Endothelial cell (in vitro differentiated cells): ENCODE measurements at places on chromosomes 2 and 18.
A peak's percentile ranks its signal among the peaks of the same experiment; 100 is the strongest.

- DNase-seq: no peak
Observed at GRCh38 chr2:24957221-24957620, 14.5 kb downstream of the DNAJC27 start.

DNA sequence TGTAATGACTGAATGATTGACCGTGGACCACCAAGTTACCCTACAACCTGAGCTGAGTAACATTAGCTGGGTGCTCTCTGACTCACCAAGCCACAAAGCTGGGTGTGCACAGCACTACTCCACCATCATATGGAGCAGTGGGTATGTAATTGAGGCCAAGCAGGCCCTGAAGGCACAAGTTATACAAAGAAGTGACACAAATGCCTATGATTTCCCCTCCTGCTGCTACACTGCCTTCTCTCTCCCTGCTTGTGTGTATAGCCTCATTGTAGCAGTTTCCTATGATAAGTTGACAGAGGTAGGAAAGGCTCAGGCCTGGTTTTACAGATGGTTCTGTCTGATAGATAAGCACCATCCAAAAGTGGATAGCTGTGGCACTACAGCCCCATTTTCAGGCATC lies 1327.2 kb upstream of the DDX18 start:
- no peak for DNase-seq

DNA sequence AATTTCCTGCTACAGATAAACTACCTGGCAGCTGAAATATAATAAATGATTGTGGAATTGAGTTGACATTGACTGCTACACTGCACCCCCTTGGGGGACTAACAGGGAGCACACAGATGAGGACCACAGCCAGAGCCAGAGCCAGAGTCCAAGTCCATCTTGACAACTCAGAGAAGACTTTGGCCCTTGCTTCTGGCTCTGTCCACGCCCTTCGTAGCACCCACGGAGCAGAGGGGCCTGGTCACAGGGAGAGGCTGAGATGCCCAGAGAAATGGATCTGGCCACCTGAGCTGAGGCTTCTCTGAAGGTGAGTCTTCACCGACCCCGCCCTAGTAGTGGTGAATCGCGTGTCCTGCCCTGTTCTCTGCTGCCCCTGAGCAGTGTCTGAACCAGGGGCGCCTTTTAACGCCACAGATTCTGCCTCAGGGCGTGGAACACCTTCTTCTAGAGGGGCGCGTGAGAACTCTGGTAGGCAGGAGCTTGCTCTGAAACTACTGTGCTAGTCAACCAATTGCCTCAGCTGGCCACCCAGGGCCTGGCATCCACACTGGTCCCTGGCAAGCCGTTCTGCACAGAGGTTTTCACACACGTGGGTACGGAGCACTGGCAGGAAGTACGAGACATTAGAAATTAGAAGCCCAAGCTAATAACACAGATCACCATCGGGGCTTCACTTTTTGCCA lies 35.7 kb upstream of the MAT2A start:
- no peak for DNase-seq

GRCh38 chr18:22185771-22186386 lies 16.5 kb downstream of the GATA6 start:
- no peak for DNase-seq

DNA sequence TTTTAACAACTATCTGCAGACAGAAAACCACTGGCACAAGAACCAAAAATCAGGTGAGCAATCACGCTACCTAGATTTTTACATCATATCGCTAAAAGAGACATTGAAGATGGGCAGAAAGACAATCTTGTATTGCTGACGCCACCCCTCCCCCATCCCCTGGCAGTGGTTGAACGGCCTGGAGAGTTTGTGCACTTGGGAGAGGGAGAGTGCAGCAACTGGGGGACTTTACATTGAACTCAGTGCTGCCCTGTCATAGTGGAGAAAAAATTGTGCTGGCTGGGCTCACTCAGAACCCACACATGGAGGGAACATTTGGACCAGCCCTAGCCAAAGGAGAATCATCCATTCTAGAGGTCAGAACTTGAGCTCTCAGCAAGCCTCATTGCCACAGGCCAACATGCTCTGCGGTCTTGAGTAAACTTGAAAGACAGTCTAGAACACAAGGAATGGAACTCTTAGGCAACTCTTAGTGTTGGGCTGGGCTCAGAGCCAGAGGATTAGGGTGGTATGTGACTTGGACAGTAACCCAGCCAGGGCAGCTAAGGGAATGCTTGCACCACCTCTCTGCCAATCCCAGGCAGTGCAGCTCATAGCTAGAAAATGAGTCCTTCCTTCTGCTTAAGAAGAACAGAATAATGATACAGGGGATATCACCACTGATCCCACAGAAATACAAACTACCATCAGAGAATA lies 220.0 kb upstream of the CYP26B1 start:
- no peak for DNase-seq

DNA sequence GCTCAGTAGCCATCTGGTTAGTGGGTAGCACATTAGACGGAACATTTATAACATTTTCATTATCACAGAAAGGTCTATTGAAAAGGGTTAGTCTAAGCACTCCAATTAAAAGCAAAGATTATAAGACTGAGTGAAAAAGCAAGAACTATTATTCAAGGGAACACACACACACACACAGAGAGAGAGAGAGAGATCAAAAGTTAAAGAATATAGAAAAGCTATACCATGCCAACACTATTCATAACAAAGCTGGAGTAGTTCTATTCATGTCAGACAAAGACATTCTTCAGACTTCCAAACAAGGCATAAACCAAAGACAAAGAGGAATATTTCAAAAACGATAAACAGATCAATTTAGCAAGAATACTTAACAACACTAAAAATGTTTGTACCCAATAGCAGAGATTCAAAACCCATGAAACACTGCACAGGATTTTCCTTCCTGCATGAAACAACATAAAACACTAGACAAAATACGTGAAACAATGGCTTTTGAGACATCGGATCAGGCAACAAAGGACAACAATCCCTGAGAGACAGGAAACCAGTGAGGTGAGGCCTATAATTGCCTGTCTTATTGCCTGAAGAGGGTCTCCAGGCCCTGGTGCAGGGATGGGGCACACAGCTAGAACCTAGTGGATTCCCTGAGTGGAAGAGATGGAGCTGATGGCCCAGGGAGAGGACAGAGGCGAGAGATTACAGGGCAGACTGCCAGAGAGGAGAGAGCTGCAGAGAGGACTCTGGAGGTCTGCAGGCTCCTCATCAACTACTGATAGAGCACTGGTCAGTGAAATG lies 83.6 kb upstream of the NPAS2 start:
- DNase-seq: no peak

DNA sequence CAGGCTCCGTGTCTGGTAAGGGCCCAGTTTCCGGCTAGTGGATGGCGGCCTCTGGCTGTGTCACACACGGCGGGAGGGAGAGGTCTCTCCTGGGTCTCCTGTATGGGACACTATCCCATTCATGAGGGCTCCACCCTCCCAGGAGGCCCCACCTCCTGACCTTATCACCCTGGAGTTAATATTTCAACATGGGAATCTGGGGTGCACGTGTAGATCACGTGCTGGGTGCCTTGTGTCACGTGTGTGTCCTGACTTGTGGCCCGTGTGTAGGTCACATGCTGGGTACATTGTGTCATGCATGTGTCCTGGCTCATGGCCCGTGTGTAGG lies 9.9 kb downstream of the NEU4 start:
- DNase-seq: no peak

- no peak for DNase-seq
Observed at GRCh38 chr2:160156100-160156499, 44.0 kb downstream of the ITGB6 start.

DNA sequence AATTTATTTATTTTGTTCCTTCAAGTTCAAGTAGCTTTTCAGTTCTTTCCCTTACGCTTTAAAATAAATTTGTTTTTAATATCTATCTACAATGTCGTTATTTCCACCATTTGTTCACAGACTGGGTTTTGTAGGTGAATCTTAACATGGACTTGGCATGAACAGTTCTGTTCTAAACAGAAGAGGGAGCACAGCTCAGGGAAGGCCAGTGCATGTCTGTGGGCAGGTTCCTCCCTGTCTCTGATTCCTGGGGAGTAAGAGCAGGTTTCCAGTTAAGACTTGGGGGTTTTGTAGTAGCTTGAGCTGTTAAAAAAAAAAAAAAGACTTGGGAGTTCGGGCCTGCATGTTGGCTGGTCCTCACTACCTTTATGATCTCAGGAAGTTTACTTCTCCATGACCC lies 11.1 kb downstream of the TTL start:
- DNase-seq: no peak

GRCh38 chr2:84285056-84285747 lies 173.9 kb downstream of the SUCLG1 start:
- no peak for DNase-seq

DNA sequence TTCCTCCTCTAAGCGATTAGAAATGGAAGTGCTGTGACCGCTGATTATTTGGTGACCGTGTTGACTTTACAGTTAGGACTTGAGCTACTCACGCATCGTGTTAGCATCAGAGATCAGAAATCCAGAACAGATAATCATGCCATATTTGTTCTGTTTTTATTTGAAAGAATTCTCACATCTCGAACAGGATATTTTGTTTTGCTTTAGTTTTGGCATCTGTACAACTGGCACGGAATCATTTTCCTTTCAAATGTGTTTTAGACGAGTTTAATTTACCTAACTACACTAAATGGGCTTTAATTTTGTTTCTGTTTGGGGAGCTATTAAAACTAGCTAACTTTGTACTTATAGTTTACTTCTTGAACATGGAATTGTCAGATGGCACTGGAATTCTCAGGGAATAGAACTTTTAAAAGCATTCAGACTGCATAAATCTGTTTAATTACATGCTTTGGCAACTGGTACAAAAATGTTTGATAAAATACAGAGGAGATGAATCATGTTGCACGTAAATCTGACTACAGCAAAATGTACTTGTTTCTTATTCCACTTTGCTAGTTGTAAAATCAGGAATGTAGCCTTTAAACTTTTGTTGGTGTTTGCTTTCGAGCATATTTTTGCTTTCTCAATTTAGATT lies 1.4 kb downstream of the ITPRID2 start:
- DNase-seq: no peak

- DNase-seq: no peak
Observed at GRCh38 chr2:207269038-207269437, 103.3 kb upstream of the KLF7 start.

DNA sequence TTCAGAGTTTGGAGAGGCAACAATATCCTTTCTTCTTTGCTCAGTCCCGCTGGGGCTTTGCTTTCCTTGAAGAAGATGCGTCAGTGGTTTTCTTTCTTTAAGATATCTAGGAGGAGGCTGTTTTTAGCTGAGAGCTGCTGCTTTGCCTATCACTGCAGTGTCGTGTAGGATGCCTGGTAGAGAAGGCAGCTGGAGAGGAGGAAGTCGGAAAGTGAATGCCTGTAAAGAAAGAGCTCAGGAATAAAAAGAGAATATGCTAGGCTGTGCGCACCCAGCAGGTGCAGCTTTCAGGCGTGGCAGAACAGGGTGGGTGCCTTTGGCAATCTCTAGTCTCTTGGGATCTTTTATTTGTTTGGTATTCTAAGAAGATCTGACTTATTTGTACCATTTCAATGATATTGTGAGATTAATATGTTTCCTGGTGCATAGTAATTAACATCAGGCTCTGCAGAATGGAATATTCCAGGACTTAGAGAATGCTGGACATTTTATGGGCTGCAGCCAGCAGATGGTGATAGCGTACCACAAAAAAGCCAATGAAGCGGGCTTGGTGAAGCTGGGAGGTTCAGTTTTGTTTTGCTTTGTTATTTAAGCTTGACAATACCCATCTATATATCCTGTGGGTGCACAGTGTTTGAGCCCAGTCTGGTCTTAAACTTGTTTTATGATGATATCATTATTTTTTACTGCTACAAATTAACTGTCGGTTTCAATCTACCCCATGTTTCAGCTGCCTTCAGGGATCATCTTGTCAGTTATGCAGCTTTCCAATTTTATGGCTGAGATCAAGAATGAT lies 34.9 kb downstream of the CAVIN2 start:
- peak; percentile 64 for DNase-seq

- DNase-seq: peak; percentile 13
Observed at GRCh38 chr2:237128026-237128703, 42.5 kb downstream of the COPS8 start.

GRCh38 chr2:159912580-159912979 lies 114.6 kb upstream of the CD302 start:
- DNase-seq: no peak

- no peak for DNase-seq
Observed at GRCh38 chr2:239259173-239259572, 141.6 kb downstream of the HDAC4 start.

DNA sequence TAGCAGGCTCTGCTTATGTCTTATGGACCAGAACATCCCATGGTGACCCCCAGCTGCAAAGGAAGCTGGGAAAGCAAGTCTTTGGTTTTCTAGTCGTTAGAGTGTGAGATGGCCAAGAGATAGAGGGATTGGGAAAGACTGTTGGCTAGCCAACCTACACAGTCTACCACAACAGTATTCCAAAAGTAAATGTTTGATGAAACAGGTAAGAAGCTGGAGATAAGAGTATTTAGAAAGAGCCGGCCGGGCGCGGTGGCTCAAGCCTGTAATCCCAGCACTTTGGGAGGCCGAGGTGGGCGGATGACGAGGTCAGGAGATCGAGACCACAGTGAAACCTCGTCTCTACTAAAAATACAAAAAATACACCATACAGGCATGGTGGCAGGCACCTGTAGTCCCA lies 124.4 kb downstream of the GALNT1 start:
- DNase-seq: no peak

GRCh38 chr2:36526226-36526625 lies 71.7 kb downstream of the FEZ2 start:
- no peak for DNase-seq

DNA sequence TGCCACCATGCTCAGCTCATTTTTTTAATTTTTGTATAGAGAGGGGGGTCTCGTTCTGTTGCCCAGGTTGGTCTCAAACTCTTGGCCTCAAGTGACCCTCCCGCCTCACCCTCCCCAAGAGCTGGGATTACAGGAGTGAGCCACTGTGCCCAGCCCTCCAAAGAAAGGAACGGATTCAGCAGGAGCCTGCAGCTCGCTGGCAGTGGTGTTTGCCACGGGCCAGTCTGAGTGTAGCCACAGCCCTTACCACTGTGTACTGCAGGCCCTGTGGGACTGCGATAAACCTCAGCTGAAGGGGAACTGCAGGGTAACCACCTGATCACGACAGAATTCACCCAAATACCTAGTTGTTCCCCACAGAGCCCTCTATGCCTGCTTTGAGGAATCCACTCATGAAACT lies 6.8 kb downstream of the COPS9 start:
- DNase-seq: no peak

- no peak for DNase-seq
Observed at GRCh38 chr2:7458066-7458465, 540.9 kb downstream of the RNF144A start.

DNA sequence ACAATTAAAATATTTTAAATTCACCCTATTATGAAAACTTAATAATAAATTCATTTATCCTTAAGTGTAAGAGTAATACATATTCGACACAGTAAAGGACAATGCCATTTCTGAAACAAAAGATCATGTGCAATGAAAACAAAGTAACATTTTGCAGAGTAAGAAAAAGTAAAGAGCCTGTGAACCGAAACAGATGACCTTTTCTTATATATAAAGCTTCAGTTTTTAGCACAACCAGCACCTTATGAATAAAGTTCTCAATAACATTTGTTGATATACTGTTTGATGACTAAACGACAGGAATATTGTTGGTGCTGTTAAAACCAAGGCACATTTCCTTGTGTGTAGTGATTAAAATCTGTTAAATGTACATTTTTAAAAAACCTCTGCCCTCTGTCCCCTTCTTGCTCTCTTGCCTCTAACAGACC lies 1.5 kb downstream of the PELI1 start:
- DNase-seq: no peak
